Osteoblast (primary cell): ENCODE measurements at places on chromosomes 6 and 20.
A peak's percentile ranks its signal among the peaks of the same experiment; 100 is the strongest.

DNA sequence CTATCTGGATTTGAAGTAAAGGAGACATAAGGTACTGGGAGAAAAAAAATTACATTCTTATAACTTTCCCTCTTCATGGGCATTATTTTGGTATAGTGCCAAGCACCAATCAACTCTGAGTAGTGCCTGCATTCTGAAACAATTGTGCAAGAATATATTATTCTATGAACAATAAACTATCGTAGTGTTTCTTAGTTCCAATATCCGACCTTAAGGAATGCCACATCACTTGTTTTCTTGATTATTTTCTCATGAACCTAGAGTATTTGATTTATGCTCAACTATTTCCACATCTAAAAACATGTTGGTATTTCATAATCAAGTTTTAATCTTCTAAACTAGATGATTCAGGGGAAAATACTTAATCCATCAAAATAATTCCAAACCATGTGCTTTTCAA, 294.4 kb upstream of the TBX18 start:
- no peak for DNase-seq

DNA sequence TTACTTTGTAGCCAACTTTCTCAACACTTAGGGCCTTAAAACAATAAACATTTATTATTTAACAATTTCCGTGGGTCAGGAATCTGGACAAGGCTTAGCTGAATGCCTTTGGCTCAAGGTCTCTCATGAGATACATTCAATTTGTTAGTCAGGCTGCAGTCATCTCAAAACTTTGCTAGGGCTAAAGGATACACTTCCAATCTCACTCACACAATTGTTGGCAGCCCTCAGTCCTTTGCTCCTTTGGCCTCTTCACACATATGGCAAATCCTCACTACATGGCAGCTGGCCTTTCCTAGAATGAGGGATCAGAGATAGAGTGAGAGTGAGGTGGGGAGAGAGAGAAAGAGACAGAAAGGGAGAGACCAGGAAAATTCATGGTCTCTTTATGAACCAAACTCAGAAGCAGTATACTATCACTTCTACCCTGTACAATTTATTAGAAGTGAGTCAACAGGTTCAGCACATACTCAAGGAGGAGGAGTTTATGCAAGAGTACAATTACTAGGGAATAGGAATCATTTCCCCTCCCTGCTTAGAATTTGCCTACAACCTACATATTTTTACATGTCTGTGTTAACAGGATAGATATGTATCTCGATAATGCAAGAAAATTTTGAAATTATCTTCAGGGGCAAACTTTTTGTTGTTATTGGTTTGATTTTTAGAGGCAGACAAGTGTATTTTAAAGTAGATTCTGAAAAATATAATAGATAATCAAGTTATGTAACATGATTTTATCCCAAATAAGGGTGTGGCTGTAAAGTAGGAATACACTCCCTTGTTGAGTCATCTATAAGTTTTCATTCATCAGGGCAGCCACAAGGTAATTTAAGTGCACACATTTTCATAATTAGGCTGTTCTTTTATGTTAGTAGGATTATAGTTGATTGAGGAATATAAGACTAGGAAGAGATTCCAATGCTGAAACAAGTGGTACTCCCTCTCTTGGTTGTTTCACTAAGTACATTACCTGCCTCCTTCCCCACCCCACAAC, 85.9 kb upstream of the HMGCLL1 start:
- DNase-seq, result no peak

GRCh38 chr6:120853489-120853888, 480.8 kb downstream of the TBC1D32 start:
- no peak for DNase-seq

GRCh38 chr6:149478631-149479314, 6.0 kb downstream of the ZC3H12D start:
- DNase-seq, result no peak

GRCh38 chr6:10721850-10722569, 860 bp upstream of the TMEM14C start:
- DNase-seq, result no peak

- DNase-seq, result no peak
Measured at GRCh38 chr6:130671119-130671518, 156.1 kb upstream of the SMLR1 start.

DNA sequence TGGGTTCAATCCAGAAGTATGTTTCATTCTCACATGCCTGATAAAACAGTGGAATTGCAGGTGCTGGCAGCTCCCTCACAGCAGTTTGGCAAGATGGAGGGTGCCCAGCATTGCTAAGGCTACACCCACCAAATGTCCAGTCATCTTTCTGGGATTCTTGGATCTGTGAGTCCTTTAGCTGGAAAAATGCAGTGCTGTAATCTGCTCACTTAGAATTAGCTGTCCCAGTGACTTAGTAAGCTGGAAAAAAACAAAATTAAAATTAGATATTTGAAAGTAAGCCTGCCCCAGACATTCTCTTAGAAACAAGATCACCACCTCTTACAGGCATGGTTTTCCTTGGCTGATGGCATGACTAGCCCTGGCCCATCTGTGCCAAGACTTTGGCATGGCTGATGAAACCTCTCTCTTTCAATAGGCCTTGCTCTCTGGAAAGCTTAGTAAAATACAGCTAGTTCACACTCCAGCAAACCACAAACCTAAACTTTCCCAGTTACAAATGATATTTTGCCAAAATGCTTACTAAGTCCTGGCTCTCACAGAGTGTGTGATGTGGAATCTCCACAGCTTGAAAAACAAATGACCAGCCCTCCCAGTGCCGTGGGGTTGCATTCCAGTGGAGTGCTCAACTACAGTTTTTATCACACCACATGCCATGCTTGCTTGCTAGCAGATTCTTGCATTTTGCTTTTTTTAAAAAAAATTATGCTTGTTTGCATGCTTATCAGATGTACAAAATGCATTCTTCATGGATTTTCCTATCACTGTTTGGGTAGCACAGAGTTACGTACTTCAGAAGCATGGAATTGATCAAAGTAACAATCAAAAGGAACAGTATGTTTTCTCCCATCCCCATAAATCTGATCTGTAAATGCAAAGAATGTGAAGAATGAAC, 261.5 kb downstream of the EYA4 start:
- DNase-seq, result peak; percentile 78

DNA sequence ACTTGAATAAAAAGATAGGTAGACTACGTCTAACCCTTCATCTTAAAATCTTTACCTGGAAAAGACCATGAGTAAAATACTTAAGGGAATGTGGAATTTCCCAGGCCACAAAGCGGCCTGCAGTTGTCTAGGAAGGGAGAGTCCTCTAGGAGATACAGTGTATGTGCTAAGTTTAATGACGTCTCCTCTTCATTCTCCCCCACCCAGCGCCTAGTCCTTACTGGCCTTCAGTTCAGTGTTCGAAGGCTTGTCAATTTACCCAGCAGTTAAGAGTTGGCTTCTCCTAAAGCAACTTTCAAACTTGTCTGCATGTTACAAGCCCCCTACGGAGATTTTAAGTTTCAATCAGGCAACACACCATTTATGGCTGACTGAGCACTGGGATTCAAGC, 35.2 kb downstream of the HFE start:
- DNase-seq, result no peak

- DNase-seq, result no peak
Measured at GRCh38 chr6:135163440-135163738, 17.7 kb upstream of the MYB start.

DNA sequence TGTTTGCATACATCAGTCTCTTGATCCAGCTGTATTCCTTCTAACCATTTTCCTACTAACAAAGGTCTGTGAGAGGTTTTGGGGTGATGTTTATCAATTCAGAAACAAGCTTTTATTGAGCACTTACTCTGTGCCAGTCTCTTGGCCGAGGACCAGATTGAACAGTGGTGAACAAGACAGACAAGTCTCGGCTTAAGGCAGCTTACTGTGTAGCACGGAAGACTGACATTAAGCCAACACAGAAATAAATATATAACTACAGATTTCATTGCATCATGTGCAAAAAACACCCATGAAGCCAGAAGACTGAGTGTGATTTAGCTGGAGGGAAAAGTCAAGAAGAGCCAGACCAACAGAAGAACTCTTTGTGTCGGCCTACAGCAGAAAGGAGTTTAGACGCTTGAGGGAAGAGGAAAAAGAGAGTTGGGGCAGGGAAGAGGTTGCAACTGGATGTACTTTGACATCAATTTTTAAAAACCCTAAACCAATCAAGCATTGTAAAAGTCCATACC, 549.6 kb upstream of the CITED2 start:
- no peak for DNase-seq

DNA sequence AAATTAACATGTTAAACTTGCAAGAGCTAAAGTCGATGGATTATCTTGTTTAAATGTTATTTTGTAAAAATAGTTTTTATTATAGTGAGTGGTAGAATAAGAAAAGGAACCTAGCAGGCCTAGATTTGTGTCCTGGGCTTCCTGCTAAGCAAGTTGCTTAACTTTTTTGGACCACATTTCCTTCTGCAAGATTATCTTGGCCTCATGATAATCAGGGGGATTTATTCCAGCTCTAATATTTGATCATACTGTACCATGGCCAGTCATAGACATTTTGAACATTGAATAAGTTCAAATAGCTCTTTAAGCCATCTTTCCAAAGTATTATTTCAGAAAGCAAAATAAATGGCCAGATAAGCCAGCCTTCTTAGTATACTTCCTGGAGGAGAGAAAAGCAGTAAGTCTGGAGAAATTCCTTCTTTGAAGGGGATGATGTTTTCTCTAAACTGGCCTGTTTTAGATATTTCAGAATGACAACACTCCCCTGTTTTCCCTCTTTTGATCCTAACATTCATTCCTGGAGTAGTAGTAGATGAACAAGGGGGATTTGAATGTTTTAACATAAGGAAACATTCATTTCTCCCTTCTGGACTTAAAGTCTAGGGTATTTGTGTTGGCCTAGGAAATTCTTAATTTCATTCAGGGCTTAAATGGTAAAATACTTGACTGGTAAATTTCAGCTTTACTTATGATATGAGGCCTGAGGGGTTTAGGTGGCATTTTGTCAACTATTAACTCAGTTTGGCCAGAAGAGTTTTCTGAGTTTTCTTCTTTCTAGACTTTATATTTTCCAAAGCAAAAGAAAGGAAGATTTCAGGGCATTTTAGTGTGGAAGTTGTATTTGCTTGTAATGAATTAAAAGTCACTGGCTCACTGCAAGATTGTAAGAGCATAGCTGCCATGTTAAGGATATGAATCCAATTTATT, 108.8 kb upstream of the SCGN start:
- no peak for DNase-seq

- no peak for DNase-seq
Measured at GRCh38 chr6:130760006-130760405, 67.2 kb upstream of the SMLR1 start.

GRCh38 chr6:24788031-24788665, 10.6 kb downstream of the ARMH2 start:
- DNase-seq, result no peak

DNA sequence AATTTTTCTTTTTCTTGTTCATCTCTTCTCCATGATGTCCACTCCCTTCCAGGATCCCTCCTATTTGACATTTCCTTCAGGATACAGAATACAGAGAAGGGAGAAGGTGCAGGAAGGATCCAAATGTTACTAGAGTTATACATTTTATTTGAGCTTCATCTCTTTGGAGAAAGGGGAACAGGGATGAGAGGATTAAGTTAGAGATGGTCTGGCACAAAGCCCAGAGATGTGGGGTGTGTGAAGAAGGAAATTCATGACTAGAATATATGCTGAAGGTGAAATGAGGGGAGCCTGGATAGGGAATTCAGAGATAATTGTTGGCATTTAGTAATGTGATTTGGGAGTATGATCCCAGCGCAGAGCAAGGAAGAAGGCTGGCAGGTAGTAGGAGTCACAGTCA, 22.5 kb upstream of the SRPK1 start:
- DNase-seq, result no peak

GRCh38 chr6:71822625-71823024, 63.7 kb upstream of the RIMS1 start:
- no peak for DNase-seq

DNA sequence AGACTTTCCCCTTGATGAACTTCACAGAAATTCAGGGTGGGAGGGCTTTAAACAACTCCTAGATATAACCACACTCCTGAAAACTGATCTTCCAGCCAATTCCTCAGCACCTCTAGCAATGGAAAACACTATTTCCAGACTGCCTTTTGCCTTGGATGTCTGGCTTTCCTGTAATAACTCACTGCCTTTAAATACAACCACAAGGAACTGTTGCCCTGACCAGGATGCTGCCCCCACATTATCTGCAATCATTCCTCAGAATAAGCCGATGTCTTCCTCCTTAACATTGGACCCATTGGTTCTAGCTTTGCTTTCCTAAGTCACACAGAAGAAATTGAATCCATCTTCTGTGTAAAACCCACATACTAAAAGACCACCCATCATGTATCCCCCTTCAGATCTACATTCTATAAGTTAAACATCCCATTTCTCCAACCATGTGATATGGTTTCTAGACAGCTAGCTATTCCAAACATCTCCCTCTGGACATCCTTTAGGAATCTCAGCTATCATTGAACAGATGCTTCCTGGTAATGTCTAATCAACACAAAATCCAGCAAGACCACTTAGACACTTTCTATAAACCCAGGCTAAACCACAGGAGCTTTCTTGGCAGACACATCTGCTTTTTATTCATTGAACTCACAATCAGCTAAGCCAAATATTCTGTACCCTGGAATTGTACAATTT, 95.9 kb upstream of the KCNQ5 start:
- no peak for DNase-seq

DNA sequence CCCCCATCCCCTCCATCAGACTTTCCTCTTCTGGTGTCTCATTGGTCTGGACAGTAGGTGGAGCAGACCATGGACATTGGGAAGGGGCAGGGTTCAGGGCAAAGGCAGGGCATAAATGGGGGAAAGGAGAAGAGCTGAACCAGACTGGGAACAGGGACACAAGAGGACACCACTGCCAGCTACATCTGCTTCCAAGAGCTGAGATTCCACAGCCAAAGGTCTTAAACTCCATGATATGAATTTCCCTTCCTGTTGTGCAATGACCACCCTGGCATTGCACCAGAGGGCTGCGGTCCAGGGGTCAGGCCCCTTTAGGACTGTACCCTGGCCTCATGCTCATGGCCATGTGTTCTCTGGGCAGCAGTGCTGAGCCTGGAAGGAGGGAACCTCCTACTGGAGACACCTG, 137.9 kb downstream of the MAFB start:
- DNase-seq, result no peak

- DNase-seq, result no peak
Measured at GRCh38 chr20:48338717-48339116, 489.1 kb downstream of the PREX1 start.
